ENCODE measurements at places on chromosomes 5 and 9.

GRCh38 chr9:18568973-18569372, 95.0 kb downstream of the ADAMTSL1 start:
- DNase-seq, result no peak

GRCh38 chr5:90096415-90097081, 313.0 kb downstream of the CETN3 start:
- DNase-seq, result peak; percentile 3

GRCh38 chr9:94031380-94031779, 52.9 kb upstream of the PTPDC1 start:
- no peak for DNase-seq

DNA sequence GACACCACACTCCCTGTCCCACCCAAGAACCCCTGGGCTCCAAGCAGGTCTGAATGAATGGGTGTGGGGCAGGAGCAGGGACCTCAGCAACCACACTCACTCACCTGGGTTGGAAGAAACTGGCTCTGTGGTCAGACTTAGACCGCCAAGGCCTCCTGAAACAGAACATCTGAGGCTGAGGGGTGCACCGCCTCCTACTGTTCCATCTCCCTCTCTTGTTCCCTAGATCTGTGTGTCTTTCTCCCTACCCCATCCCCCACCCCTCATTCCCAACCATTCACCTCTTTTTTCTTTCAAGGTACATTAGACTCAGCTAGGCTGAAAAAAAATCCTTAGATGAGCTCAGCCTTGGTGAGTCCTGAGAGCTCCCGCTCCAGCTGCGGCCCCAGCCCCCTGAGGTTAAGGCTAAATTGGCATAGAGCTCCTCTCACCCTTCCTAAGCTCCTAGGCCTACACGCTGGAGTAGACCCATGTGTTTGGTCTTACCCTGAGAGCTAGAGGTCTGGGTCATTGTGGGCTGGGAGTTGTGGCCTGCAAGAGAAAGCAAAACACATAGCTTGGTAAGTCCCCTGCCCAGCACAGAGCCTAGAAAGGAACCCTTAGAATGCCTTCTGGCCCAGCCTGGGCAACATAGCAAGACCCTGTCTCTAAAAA, 4.8 kb downstream of the ECSCR start:
- no peak for DNase-seq

DNA sequence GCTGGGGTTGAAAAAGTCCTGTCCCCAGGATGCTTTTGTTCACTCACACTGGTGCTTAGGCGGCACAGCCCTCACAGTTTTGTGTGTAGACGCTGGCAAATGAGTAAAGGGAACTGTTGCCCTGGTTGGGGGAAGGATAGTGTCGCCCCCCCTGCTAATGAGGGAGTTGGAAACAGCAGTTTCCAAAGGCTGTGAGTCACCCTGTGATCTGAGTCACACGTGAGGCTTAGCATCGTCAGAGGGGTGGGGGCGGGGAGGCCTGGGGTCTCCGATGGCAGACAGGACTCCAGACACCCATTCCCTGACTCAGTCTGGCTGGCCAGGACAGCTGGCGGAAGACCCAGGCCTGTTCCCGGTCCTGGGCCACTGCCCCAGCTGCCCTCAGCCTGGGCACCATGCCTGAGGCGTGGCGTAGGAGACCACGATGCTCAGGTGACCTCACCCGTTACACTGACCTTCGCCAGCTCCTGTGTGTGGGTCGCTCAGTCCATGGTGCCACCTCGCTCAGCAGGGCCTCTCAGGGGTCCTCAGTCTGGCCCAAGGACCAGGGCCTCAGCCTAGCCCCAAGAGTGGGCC, 2.9 kb downstream of the DNAJB5 start:
- peak; percentile 34 for DNase-seq

GRCh38 chr9:37969130-37969529, 65.2 kb upstream of the SLC25A51 start:
- no peak for DNase-seq

DNA sequence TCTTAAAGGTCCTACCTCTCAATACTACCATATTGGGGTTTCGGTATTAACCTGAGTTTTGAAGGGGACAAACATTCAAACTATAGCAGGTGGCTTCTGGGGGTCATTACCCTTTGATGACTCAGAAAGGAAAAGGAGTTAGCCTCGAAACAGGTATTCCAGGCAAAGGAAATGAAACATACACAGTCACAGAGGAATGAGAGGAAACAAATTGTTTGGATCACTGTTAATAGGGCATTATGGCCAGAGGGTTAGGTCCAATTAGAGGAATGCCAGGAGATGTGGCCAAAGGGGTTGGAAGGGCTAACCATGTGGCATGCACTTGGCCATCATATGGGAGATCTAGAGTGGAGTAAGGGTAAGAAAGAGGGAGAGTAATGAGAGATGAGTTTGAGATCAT, 23.9 kb upstream of the NIM1K start:
- DNase-seq, result no peak

DNA sequence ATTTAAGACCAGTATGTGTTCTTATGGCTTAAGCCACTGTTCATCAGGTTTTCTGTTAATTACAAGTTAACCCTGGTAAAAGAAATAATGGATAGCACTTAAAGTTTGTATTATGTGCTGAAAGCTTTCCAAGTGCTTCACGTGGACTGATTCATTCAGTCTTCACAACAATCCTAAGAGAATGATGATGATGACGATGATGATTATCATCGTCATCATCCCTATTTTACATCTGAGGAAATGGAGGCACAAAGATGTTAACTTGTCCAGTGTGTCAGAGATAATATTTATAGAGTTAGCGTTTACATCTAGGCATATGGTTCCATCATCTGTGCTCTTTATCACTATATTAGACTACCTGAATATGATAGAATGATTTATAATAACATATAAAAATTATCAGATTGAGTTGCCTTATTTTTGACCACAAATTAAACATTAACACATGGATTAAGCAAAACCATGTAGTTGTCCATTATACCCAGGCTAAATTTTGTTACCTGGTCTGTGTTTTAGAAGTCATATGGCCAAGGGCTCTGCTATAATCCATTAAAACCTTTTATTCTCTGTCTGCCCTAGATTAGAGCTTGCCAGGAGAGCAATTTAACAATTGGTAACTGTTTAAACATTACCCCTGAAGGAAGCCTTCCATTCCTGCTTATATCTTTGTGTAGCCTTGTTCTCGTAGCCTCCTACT, 102.3 kb upstream of the MAP3K1 start:
- DNase-seq, result no peak

GRCh38 chr9:2086971-2087370, 71.8 kb downstream of the SMARCA2 start:
- no peak for DNase-seq

DNA sequence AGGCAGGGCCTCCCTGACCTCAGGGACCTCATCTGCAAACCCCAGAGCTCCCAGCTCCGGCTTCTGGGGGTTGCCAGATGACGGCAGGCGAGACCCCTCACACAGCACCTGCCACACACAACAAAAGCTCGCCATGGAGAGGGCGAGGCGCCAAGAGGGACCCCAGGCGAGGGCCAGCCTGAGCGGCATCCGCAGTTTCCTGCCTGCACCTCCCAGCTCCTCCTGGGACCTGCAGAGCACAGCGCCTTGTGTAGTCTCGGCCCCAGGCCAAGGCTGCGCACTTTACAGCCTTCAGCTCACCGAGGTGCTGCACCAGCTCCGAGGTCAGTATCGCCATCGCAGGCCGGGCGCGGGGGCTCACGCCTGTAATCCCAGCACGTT, 82.4 kb upstream of the ADAMTS2 start:
- no peak for DNase-seq

DNA sequence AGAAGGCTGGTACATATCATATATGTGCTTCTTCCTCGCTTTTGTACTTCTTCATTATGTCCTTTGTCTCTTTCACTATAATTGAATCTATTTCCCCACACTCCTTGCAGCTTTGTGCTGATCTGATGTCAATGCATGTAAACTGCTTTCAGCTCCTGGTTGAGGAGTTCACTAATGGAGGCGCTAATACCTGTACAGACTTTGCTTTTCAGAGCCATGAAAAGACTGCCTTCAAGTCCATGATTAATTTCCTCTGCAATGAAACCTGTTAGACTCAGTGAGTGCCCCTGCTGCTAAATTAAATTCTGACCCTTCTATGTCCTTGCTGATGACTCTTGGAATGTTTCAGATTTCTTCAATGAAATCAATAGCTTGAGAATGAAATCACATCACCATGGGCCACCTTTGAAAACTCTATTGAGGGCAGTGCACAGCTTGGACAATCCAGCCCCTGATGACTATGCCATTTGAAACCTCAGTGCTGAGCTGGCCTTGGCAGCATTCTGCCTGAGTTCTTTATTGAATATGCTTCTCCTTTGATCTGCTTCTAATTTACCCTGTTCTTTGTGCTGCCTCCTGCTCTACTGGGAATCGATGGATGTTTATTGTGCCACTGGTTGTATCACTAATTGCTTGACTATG, 358.2 kb upstream of the DMAC1 start:
- DNase-seq, result no peak
